Suppressor macrophage (primary cell): ENCODE measurements at places on chromosomes 1 and 21.

DNA sequence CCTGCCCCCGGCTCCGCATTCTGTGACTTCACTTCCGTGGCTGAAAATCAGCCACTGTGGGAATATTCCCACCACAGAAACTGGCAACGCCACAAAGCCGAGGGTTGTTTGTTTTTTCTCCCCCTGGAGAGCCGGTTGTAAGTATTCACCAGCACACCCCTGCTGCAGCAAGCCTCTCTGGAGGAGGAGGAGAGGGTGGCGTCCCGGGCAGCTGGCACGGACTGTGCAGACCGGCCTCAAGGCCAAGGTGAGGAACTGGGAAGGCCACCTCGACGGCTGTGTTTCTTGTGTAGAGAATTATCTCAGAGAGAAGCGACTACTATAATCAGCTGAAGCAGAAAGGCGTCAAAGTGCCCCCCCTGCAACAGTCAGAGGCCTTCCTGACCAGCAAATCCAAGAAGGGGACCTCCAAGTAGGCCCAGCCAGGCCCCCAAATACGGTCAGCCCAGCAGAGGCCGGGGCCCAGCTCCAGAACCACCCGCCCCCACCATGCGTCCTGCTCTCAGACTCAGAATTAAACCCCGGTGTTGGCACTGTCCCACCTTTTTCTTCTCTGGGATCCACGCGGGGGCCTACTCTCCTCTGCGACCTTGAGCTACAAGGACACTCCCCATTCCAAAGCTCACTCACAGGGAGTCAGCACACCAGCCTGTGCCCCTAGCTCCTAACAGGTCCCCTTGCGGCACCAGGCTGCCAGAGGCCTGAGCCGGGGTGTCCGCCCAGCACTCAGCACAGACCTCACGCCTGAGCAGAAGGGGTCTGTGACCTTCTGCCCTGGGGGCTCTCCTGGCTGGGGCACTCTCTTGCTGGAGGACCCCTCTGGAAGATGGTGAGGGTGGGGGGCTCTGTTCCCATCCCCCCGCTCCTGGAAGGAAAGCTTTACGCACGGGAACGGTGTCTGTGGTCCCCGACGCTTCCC, 1.2 kb upstream of the SMIM1 start:
- no peak for DNase-seq

DNA sequence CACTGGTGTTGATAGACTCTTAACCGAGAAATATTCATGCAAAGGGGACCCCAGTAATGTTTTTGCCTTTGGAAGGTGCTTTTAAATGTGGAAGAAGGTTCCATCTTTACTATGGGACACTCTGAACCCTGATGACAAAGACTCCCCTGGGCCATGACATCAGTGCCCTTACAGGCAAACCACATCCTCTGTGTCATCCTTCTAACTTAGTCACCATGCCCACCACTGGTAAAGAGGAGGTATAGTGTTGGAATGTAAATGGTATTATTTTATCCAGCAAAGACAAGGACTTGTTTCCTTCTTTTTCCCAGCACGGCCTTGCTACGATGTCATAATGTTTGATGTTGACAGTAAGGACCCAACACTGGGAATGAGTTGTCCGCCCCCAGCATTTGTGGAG, 12.6 kb downstream of the METTL13 start:
- DNase-seq = peak; percentile 66

DNA sequence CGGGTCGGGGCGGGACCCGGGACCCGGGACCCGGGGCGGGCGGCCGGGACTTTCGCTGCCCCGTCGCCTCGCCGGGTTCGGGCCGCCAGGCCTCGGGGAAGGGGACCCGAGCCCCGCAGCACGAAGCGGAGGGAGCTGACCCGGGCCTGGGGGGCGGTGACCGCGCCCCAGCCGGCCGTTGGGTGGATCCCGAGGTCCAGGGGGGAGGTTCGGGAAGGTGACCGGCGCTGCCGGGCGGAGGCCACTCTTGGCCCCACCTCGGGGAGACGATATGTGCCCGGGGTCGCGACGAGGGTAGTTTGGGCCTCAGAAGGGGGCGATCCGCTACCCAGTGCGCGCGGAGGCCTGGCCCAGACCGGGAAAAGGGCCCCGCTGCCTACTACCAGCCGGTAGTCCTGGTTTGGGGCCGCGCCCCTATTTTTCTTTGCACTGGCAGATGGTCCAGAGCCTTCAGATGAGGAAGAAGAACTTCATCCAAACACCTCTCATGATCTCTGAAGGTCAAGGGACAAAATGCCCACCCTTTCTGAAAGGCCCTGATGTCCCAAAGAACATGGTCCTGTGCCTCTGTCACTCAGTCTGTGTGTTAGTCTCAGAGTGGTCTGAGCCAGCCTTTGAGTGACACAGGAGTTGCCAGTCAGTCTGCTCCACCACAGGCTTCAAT, 766 bp downstream of the AGO4 start:
- peak; percentile 70 for DNase-seq

DNA sequence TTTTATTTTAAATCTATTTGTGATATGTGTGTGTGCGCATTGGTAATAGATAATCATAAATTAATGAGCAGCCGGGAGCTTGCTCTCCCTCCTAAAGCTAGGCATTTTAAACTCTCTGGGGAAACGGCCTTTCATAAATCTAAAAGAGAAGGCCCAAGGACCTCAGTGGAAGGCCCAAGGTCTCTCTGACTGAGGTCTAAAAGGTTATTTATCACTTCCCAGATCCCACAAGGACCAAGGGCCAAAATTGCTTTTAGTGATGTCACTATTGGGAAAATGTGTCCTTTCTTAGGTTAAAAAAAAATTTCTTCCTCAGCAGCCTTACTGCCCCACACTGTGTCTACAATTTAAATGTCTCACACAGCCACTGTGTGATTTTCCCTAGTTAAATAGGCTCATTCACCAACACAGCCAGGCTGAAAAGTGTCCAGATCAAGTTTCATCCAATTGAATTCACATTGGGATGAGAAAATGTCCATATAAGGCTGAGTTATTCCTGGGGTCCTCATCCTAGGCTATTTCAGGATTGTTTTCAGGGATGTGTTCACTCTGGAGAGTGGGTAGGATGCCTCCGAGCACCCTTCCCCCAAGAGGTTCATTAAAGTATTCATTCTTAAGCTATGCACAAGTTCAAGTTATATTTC, 46.1 kb downstream of the SLC44A3 start:
- DNase-seq = no peak

GRCh38 chr1:4171480-4172450, 271.7 kb upstream of the C1orf174 start:
- no peak for DNase-seq

- peak; percentile 74 for DNase-seq
Observed at GRCh38 chr1:212587016-212587887, 21.3 kb upstream of the ATF3 start.
